Muscle of leg (tissue), 16 donors: ENCODE measurements at places on chromosomes 6 and 20.

GRCh38 chr6:167134448-167135328 lies 11.8 kb downstream of the CCR6 start:
- H3K4me3 ChIP-seq = no peak overlapping the region
- H3K36me3 ChIP-seq = no peaks in the 10 kb centered on the region
- no peaks in the 10 kb centered on the region for H3K4me1 ChIP-seq
- no peak for DNase-seq

DNA sequence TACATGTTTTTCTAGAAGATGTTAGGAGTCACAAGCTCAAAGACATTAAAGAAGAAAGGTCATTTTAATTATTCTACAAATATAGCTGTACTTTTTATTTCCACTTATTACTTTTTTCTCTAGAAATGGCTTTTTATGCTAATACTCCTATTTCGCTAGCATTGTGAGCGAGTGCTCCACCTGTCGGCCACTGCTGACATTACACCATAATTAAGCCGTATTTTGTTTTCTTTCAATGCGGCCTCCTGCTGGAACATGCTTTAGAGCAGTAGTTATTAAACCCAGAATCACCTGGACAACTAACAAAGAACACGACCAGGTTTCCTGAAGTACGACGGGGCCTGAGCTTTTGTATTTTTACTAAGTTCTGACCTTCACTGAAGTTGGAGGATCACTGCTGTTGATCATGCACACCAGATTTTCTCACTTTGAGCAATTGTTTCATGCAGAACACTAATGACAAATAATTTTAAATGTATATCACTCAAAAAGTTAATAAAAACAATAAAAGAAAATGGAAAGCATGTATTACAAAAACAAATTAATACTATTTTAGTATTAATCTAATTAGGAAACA lies 74.1 kb upstream of the PAK5 start:
- no peaks in the 10 kb centered on the region for H3K4me1 ChIP-seq
- H3K4me3 ChIP-seq = no peak overlapping the region
- H3K27ac ChIP-seq = no peak overlapping the region
- no peaks in the 10 kb centered on the region for H3K27me3 ChIP-seq

GRCh38 chr20:44692932-44693480 lies 22.2 kb upstream of the CCN5 start:
- H3K36me3 ChIP-seq = no peaks in the 10 kb centered on the region
- peaks cover 2% of the 10 kb centered on the region for H3K27me3 ChIP-seq
- peak; percentile 44 for DNase-seq
- peaks cover 21% of the 10 kb centered on the region for H3K4me1 ChIP-seq
- H3K27ac ChIP-seq = no peak overlapping the region

- H3K4me3 ChIP-seq = no peak overlapping the region
- H3K4me1 ChIP-seq = peaks cover 7% of the 10 kb centered on the region
- H3K27ac ChIP-seq = peak overlapping the region; percentile 30
- DNase-seq = no peak
Observed at GRCh38 chr6:143205131-143205535, 144.4 kb downstream of the AIG1 start.

DNA sequence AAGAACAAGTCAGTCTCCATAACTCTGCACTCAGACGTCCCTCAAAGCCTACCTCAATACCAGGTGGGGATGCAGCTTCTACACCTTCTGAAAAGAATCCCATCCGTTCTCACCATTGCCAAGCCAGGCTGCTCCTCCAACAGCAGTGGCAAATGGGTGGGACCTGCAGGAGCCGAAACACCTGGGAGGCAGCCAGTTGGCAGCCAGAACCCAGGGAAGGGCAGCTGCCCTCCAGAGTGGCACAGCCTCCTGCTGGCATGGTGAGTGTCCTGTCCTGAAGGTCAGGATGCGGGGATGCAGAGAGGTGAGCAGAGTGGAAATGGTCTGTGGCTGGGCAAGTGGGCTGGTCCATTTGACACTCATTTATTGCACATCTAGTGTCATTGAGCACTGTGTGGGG lies 210.6 kb upstream of the CDH4 start:
- H3K27ac ChIP-seq = no peak overlapping the region
- H3K36me3 ChIP-seq = no peaks in the 10 kb centered on the region
- H3K4me1 ChIP-seq = no peaks in the 10 kb centered on the region
